ENCODE measurements at places on chromosomes 5 and 9. TPM values are rescaled to one million over a fixed set of nuclear protein-coding genes. Genes with fewer than 3 reads are reported as not detected.

- DNase-seq: no peak
Measured at GRCh38 chr5:142961440-142962173, 191.4 kb downstream of the ARHGAP26 start.

DNA sequence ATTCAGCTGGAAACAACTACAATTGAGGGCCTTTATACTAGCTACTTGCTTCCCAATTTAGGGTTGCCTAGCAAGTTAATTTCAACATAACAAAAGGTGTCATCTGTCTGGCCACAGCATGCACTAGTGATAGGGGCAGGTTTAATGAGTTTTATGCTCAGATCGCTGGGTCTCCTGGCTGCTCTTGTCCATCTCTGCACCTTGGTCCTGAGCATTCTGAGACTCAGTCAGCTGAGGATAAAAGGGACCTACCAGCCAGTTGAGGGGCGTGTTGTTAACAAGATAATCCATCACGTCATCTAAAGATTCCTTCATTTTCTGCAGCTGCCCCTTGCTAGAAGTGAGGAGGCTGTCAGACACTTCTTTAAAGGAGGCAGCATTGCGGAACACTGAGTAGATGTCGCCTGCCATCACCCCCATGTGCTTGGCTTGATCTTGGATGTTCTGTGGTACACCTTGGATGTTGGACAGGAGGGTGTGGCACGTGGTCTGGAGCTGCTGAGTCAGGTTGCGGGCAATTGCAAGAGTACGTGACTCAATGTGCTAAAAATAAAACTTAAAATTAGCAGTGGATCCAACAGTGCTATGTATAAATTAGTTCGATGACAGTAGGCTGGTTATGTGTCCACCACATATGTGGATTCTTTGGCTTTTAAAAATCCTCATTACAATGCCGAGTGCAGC, 11.0 kb downstream of the PLIN2 start:
- no peak for DNase-seq

DNA sequence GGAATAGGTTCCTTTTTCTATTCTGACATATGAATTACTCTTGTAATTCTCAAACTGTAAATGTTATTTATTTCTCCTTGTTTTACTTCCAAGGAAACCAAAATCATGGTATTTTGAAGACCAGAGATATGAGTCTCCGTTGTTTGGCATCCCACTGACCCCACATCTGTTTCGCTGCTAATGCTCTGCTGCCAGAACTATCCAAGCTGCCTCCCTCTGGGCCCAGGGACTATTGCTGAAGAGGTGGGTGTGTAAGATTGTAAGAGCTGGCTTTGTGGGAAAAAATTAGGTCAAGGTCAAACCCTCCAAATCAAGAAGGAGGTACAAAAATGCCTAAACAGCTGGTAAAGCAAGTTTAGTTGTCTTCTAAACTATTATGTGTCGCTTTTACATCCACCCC, 129.4 kb upstream of the MYO10 start:
- DNase-seq: no peak

The EPB41L4A gene
- total RNA-seq: 0.62 TPM

- no peak for DNase-seq
Measured at GRCh38 chr9:73056245-73056644, 95.4 kb upstream of the ANXA1 start.

All from activated CD4-positive, alpha-beta T cell treated with anti-CD3 and anti-CD28 coated beads, Interleukin-2, amount 10 ng/mL, durations not matched to agents 7 days and 5 days (primary cell).